ENCODE measurements at places on chromosomes 13 and 19.

DNA sequence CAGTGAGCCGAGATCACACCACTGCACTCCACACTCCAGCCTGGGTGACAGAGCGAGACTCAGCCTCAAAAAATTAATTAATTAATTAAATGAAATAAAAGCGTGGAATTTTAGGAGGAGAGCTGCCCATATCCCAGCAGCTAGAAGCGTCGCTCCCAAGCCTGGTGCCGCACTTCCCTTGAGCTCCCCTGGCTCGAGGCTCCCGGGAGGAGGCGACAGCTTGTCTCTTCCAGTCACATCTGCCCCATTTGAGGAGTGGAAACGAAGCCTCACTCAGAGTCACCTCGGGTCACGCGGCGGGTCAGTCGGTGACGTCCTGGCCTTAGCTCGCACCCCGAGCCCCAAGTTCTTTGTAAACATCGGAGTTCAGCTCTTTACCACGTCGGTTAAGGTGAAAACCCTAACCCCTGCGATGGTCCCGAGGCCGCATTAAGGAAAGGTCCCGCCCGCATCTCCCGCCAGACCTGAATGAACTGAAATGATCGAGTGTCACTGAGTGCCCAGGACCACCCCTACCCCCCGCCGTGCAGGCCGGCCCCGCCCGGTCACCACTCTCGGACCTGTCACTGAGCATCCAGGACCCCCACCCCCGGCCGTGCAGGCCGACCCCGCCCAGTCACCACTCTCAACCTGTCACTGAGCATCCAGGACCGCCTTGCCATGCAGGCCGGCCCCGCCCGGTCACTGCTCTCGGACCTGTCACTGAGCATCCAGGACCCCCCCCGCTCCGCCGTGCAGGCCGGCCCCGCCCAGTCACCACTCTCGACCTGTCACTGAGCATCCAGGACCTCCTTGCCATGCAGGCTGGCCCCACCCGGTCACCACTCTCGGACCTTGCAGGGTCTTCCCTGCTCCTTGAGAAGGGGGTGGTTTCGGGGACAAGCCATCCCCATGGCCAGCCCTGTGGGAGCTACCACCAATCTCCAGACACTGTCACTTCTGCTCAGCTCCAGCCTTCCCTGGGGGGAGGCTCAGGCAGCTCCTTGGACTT, 176.9 kb downstream of the KDM4B start:
- DNase-seq, result no peak

- no peak for DNase-seq
These were observed 4.9 kb upstream of the MEDAG start for GRCh38 chr13:30900952-30901749.

- DNase-seq, result no peak
These were observed 2.1 kb downstream of the ACTN4 start for GRCh38 chr19:38649305-38650171.

- no peak for DNase-seq
These were observed 18.9 kb downstream of the SPINT2 start for GRCh38 chr19:38283271-38283670.

GRCh38 chr19:10826846-10827245, 9.2 kb downstream of the TMED1 start:
- DNase-seq, result no peak

DNA sequence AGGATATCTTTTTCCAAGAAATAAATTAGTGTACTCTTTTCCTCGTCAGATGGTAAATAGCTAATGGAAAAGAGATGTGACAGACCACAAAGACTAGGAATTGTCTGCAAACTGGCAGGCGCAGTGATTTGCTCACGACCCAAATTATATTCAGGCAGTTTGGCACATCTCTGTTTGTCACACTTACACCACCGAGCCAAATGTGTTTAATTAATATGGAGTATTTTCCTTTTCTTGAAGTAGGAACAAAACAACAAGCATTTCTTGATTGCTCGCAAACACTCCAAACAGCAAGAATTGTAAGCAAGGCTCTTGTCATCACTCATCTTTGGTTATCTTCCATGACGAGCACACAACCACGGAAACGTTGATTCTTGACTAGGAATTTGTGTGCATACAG, 884.2 kb downstream of the PCDH9 start:
- DNase-seq, result no peak

DNA sequence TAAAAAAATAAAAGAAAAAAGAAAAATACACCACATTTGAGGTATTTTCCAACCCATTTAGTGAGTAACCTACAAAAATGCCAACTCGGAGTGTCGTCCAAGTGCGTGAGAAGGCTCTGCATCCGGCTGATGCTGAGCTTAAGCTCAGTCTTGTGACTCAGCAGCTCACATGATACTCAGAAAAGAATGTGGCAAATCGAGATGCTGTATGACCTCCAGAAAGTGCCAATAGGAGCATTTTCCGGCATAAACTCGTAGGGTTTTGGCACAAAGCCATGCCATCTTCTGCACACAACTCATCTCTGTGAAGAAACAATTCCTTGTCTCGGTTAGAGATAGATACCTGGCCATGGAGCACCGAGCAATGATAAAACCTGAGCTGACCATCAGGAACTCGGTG, 58.5 kb downstream of the TRPM4 start:
- DNase-seq, result no peak

GRCh38 chr13:21925720-21926119, 254.8 kb downstream of the FGF9 start:
- no peak for DNase-seq

DNA sequence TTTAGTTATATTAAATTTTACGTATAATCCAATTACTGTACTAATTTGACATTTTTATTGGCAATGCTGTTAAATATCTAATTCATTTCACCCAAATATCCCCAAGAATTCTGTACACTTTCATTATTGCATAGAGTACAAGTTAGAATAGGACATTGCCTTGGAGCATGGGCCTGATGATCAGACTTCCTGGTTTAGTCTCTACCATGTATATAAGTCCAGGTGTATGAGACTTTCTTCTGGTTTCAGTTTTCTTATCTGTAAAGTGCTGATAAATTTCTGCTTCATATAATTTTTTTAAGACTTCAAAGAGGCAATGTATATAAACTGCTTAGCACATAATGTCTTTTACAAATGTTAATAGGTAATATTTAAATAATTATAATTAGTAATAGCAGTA, 179.4 kb downstream of the KLF12 start:
- no peak for DNase-seq

DNA sequence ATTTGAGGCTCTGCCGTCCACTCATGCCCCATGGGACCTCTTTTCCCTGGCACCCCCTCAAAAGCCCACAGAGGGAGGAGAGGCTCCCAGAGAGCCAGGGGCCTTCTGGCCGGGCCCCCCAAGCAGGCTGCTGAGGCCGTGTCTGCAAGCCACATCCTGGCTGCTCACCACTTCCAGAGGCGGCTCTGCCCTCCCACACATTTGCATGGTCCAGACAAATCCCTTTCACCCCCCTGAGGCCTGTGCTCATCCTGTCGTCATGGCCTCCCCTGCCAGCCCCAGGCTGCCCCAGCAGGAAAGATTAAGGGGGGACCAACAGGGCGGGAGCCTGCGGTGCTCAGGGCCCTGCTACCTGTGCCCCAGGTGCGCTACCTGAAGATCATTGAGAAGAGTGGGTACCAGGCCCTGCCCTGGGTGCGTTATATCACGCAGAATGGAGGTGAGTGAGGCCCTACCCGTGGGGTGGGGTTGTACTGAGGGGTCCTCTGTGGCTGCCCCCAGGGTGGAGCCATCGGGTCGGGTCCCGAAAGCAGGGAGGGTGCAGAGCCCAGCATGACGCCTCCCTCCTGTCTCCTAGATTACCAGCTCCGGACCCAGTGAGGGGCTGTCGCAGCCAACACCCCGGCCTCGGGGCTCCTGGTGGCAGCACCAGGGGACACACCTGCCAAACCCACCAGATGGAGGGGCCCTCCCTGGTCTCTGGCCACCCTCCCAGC, 36.3 kb downstream of the AP1M1 start:
- no peak for DNase-seq

- DNase-seq, result peak; percentile 78
These were observed 23.3 kb downstream of the LYPD4 start for GRCh38 chr19:41821003-41821735.

GRCh38 chr13:102902789-102903347, 57.0 kb downstream of the ERCC5 start:
- DNase-seq, result no peak

DNA sequence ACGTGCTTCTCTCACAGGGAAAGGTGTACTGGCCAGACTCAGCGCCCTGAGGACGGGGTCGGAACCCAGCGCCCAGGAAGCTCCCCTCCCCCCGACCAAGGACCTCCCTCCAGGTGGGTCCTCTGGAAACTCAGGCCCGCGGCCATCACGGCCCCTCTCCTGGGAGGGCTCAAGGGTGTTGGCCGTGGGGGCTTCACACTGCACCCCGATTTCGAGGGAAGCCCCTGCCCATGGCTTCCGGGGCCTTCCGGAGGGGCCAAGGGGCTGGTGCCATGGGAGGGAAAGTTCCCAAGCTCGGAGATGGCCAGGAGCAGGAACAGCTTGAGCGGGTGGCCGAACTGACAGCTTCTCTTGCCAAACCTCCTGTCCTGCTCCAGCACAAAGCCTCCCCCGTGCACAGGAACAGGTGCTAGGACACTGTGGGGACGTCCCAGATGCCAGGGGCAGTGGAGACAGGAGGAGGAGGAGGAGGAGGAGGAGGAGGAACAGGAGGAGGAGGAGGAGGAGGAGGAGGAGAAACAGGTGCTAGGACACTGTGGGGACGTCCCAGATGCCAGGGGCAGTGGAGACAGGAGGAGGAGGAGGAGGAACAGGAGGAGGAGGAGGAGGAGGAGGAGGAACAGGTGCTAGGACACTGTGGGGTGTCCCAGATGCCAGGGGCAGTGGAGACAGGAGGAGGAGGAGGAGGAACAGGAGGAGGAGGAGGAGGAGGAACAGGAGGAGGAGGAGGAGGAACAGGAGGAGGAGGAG, 10.0 kb downstream of the SBNO2 start:
- DNase-seq, result no peak

GRCh38 chr13:114025405-114025713, 51.5 kb upstream of the C13orf46 start:
- DNase-seq, result no peak

GRCh38 chr13:48475230-48475629, 57.6 kb downstream of the RCBTB2 start:
- DNase-seq, result no peak

GRCh38 chr19:3220576-3220975, 3.9 kb upstream of the CELF5 start:
- no peak for DNase-seq

GRCh38 chr13:25490236-25490635, 118.5 kb downstream of the ATP8A2 start:
- no peak for DNase-seq

DNA sequence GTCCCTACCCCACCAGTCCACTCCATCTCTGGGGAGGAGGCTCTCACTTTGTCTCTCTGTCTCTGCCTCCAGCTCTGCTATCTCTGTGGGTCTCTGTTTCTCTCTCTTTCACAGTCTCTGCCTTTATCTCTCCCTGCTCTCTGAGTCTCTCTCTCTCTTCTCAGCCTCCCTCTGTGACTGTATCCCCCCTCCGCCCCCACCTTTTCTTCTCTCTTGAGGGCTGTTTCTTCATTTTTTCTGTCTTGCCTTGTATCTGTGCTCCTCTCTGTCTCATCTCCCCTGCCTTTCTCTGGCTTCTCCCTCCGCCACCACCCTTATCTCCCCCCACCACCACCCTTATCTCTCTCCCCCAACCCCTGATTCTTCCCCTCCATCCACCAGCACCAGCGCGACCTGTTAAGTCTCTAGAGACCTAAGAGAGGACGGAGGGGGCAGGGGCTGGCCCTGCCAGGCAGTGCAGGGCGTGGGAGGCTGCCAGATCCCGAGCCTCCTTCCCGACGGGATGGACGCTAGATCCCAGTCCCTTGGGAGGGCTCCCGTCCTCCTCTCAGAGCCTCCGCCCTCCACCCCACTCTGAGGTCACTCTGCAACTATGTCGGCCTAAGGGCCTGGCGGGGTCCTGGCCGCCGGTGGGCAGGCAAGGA, 1.0 kb downstream of the AXL start:
- no peak for DNase-seq

DNA sequence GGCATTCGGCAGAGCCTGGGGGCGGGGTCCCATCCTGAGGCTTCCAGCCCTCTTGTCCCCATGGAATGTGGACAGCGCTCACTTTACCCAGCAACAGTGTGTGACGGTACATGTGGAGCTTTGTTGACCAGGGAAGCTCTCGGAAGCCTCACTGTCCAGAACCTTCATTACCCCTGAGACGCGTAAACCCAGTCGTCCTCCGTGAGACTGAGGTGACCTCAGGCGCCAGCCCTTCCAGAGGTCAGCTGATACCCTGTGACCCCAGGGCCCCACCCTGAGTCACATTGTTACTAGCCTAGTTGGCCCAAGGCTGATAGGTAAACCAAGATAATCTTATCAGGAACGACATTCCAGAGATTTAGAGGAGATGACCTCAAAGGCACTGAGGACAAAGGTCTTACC, 10.2 kb upstream of the TMEM160 start:
- DNase-seq, result no peak

DNA sequence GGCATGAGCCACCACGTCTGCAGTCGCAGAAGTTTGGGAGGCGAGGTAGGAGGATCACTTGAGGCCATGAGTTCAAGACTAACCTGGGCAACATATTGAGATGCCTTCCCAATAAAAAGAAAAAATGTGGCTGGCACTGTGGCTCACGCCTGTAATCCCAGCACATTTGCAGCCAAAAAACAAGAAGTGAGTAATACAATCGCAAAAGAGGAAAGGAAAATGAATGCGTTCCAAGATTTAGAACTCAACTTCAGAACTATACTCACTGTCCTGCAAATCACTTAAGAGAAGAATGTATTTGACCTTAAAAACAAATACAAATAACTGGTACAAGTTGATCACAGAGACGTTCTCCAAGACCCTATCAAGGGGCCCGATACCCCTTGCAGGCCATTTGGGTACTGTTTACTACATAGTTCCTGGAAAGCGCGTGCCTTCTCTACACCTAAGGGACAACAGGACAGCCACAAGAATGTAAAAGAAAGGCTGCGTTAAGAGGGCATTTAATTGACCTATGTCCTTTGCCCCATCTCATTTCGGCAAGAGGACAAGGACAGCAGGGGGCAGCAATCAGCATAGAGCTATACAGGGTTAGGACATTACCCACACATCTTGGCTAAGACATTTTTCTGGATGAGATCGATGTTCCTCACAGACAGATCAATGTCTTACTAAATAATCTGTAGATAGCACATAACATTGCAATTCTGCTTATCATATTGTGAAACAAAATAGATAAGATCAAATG, 41.3 kb downstream of the FLT3 start:
- peak; percentile 10 for DNase-seq

DNA sequence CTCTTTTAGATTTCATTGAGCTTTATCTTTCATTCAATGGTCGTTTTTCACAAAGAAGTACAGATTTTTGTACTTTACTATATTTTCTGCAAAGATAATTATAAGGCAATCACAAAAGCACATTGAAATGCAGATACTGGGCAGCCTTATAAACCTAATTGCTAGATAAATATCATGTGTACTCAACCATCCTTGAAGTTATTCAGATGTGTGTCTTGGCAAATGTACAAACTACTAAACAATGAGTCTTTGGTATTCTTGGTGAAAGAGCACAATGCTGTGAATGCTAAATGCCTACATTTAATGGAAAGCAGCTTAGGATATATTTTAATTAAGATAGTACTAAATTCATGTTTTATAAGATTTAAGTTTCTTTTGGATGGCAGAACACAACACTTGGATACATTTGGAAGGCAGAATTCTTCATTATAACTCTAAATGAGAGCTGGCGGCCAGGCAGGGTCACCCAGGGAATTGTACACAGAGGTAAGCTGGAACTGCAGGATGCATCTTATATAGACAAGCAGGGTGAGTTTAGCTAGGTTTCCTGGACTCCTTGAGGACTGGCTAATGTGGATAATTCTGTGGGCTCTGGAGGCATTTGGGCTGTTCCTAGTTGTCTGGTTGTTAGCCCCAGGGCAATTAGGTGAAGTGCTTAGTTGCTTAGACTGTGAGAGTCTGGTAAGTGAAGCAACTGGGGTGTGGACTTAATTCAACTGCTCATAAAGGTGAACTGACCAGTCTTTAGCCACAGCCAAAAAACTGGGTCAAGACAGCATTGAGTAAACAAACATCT, 286.6 kb downstream of the PCDH20 start:
- peak; percentile 8 for DNase-seq
